ENCODE measurements at places on chromosomes 16 and 17.

DNA sequence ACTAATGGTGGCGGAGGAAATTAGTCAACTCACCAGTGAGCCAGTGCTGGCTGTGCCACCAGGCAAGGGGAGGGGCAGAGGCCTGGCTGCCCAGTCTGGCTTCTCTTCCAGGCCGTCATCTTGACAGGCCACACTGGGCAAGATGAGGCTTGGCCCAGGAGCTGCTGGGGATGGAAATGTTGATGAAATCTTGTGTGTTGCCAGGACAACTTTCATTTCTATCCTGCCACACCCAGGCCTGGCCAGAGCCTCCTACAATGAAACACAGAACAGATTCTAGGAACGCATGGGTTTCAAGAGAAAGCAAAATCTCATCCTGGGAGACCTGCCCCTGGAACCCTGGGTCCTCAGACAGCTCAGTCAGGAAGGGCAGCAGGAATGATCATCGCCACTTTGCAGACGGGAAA lies 9.3 kb downstream of the HEXIM2 start:
- peak; percentile 93 for DNase-seq

DNA sequence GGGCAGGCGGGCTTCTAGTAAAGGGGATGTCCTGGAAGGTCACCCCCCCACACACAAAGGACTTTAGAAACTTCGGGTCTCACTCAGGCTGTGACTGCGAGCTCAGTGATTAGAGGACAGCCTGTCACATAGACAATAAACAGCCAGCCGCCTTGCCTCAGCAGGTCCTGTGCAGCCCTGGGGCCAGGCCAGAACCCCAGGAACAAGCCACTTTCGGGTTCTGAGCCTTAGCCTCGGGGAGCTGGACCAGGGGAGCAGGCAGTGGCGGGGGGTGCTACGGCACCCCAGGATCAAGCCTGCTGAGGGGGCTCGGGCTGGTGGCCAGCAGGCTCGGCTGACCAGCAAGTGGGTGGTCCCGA lies 1.1 kb downstream of the GAS7 start:
- DNase-seq: no peak

- no peak for DNase-seq
Measured at GRCh38 chr16:29816694-29817441, 916 bp downstream of the PAGR1 start.

DNA sequence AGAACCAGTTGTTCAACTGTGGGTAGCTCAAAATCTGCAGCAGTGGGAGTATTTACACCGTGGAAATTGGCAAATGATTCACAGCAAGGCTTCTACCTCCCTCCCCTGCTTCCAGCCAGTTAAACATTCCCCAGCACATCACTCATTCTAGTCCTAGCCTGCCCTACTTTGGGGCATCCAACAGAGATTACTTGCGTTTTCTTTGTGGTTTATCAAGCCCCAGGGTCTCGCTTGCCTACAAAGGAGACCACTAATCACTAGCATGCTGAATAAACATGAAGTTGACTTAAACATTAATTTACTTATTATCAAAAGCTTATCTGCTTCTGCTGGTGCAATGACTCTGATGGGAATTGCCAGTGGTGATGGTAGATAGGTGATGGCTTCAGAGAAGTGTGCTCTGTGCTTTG lies 94.5 kb downstream of the MARF1 start:
- no peak for DNase-seq

DNA sequence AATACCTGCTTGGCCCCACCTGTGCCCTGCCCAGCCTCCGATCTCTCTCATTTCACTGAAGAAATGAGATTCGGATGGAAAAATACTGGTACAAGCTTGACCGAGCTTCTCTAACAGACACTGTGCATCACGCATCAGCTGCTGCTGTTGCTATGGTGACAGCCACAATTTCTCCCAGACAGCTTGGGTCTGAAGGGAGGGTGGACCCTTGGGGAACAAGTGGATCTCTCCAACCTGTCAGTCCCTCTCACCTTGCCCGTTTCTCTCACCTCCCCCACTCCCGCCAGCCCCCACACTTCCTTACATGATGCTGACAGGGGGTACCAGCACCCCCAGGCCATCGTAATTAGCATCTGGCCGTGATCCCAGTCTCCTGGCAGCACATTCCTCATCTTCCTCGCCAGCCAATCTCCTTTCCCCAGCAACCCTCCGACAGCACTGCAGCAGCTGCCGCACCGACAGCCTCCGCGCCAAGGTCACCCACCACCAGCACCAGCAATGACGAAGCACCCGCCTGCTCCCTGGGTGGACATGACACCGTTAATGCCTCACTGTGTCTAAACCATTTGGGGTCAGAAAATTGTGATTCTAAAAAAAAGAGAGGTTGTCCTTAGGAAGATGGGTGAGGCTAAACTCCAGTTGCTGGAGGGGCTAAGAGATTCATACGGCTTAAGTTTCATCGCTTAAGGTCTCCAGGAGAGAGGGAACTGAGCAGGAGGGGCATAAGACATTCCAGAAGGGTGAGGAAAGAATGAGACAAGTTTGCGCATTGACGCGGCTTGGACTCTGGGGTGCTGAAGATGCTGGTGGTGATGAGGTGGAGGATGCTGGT lies 58.6 kb upstream of the TNRC6A start:
- DNase-seq: peak; percentile 85

- DNase-seq: no peak
Measured at GRCh38 chr17:37123386-37123785, 174.6 kb downstream of the AATF start.

- DNase-seq: no peak
Measured at GRCh38 chr16:17831330-17831729, 360.6 kb upstream of the XYLT1 start.

- no peak for DNase-seq
Measured at GRCh38 chr17:34916120-34916519, 45.1 kb downstream of the CCT6B start.

DNA sequence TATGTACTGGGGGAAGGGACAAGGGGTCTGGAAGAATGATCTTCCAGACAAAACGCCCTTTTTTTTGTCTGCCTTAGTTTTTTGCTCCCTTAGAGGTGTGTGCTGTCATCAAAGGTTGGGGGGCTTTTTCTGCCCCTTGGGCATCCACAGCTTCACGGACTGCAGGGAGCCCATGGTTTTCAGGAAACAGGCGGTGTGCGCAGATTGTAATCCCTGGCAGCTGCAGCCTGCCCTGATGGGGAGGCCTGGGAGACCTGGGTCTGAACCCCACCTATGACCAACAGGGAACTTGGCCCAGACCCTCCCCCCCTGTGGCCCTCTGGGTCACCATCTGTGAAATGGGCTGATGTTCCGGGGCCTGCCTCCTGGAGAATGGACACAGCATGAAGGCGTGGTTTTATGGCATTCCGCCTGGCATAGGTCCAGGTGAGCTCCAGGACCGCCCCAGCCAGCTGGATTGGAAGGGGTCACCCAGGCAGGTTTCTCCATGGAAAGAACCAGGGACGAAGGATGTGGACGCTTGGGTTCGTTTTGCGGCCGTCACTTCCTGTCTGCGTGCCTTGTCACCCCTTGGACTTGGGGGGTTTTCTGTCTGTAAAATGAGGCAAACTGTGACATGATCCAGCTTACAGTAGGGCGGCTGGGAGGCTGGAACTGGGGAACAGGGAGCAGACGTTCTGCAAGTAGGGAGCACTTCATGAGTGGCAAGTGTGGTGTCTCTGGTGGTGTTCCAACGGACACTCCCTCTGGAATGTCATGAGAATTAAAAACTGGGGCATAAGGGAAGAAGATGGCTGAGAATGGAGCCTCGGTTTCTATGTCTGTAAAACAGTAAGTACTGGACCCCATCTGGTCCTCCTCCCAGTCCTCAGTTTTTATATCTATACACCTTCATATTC lies 1.5 kb downstream of the CPNE2 start:
- no peak for DNase-seq

DNA sequence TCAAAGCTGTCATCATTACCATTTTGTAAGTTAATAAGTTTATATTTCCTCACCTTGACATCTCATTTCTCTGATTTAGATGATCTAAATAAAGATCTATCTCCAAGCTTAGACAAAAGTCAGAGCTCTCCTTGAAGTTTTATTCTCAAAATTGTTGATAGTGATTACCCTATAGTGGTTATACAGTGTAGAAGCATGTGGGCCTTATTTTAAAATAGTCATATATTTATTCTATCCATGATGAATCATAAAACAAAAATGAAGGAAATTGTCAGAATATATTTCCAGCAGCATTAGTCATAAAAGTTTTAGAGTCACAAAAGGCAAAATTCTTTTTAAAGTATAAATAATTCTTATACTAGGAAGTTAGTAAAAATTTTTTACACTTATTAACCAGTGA lies 49.0 kb downstream of the RHOT1 start:
- no peak for DNase-seq

DNA sequence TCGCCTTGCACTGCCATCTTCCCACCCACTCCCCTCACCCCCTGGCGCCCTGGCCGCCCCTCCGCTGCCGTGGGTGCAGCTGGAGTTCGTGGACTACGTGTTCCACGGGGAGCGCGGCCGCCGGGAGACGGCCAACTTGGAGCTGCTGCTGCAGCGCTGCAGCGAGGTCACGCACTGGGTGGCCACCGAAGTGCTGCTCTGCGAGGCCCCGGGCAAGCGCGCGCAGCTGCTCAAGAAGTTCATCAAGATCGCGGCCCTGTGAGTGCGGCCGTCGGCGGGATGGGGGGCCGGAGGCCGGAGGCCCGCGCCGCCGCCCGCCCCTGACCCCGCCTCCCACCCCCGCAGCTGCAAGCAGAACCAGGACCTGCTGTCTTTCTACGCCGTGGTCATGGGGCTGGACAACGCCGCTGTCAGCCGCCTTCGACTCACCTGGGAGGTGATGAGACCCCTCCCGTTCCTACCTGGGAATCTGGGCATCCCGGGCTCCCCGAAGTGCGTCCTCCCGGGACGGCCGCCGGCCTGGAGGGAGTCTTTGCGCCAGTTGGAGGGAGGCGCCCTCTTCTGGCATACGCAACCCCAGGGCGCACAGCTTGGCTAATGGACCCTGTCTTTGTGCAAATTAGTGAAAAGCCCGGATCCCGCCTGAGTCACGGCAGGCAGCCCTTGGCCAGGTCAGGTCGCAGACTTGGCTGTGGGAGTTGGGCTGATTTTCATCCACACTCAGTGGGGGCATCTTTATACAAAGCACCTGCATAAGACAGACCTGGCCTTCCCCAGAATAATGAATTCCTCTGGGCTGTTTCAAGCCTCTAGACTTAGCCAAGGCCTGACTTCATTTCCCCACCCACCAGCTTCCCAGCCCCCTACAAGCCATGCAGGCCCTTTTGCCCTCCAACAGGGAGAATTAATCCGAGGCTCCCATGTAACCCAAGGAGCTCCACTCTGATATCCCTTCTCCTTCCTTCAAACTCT lies 14.3 kb downstream of the RAPGEFL1 start:
- peak; percentile 91 for DNase-seq

DNA sequence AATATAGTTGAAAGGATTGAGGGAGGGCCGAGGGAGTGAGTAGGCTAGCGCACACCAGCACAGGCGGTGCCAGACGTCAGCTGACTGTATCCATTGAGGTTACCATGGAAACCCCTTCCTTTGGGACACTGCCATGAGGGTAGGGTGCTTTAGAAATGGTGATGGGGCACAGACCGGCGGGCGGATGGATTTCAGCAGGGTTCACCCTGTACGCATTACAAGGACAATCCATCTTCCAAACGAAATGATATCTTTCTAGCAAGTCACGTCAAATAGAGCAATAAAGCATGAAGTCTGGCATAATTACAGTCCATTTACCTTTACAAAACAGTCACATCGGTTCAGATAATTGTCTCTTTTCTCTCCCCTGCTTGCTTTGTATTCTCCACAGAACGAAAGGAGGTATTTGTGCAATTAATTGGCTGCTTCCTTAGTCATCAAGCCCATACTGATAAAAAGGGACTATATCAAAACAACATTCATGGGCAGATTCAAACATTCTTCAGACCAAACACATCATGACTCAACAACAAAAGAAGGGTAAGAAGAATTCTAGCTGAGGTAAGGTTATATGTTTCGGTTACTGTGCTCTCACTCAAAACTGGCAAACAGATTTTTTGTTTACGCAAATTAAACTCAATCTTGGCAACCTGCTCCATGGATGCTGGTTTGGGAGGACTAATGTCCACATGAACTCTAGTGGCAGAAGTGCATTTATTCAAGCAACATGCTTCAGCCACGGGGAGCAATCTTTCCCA lies 140.6 kb downstream of the CDK5R1 start:
- no peak for DNase-seq

DNA sequence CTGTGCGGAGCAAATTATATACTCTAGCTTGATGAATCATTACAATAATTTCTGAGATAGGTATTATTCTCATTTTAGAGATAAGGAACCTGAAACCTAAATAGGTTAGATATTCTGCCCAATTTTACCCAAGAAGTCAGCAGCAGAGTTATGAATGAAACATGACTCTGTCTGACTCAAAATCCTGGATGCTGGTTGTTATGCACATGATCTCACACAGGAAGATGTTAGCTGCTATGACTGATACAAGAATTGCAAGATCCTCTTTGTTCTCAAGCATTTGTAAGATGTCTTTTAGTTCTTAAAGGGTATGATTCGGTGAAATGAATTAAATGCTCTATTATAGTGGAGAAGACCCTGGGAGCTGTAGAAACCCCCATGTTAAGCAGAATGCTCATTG lies 447.8 kb downstream of the KIF2B start:
- DNase-seq: no peak

DNA sequence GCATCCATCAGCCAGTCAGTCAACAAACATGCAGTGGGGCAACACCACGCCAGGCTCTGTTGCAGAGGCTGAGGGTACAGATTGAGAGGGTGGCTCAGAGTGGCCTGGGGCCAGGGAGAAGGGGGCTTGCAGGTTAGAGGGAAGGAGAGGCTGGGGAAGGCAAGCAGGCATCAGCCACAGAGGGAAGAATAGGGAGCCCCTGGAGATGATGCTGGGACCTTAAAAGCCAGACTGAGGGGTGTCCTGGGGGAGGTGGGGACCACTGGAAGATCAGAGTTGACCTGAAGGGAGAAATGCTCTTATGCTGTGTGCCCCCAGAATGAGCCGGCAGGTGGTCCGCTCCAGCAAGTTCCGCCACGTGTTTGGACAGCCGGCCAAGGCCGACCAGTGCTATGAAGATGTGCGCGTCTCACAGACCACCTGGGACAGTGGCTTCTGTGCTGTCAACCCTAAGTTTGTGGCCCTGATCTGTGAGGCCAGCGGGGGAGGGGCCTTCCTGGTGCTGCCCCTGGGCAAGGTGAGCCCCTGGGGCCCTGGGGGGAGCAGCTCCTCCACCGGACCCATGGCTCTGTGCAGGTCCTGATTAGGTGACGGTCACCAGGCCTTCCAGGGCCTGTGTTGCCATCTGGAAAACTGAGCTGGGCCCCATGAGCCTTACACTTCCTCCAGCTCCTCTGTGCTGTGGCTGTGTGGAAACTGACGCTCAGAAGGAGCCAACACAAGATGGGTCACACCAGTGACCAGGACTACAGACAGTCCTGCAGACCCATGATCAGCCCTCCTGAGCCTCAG lies 1.7 kb downstream of the CORO1A start:
- no peak for DNase-seq
